ENCODE measurements at places on chromosomes 3 and 15. TPM values are rescaled to one million over a fixed set of nuclear protein-coding genes. Genes with fewer than 3 reads are reported as not detected.

The TOMM70 gene
- polyA plus RNA-seq, result 52.4 TPM

The CKMT1A gene
- polyA plus RNA-seq, result not detected

The IL5RA gene
- polyA plus RNA-seq, result not detected

The DNAJC19 gene
- polyA plus RNA-seq, result 33.4 TPM

The SLC2A2 gene
- not detected for polyA plus RNA-seq

The MEIS2 gene
- 7.7 TPM for polyA plus RNA-seq

The TRIM42 gene
- polyA plus RNA-seq, result not detected

The COLQ gene
- 17.8 TPM for polyA plus RNA-seq

The MYZAP gene
- 2.7 TPM for polyA plus RNA-seq

The DPPA2 gene
- not detected for polyA plus RNA-seq

The PIAS1 gene
- polyA plus RNA-seq, result 30.0 TPM

DNA sequence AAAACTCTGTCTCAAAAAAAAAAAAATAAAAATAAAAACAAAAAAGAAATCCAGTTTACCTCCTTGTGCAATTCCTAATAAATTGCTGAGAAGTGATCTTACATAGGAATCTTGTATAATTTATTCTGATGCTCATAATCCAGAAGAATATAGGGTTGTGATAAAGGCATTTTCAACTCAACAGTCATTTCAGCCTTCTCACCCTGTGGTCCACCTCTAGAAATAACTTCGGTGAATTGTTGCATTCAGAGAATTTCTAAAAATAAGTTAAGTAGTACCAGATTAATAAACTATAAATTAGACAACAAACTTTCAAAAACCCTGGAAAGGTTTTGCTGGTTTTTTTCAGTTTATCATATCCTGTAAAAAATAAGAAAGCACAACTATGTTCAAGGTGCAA lies 20.2 kb downstream of the RAF1 start:
- no peak for DNase-seq

DNA sequence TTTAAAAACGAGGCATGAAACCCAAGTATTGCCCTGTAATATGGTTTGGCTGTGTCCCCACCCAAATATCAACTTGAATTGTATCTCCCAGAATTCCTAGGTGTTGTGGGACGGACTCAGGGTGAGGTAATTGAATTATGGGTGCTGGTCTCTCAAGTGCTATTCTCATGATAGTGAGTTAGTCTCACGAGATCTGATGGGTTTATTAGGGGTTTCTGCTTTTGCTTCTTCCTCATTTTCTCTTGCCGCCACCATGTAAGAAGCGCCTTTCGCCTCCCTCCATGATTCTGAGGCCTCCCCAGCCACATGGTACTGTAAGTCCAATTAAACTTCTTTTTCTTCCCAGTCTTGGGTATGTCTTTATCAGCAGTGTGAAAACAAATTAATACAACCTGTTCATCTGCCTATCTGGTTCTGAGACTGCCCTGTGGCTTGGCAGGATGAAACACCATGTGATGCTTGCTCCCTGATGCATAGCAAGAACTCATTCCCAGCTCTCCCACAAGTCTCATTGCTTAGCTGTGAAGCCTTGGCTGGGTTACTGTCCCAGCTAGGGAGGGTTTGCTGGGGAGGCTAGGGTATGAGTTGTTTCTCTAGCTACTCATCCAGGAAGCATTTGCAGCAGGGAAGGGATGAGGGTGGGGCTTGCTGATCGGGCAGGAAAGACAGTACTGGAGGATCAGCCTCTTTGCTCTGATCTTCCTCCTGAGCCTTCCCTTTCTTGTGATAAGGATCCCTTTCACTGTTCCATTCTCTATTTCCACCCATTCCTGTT lies 3.7 kb upstream of the SQOR start:
- DNase-seq, result no peak

GRCh38 chr3:149621218-149622005 lies 36.4 kb downstream of the WWTR1 start:
- no peak for DNase-seq

GRCh38 chr3:15217841-15218267 lies 11.8 kb downstream of the CAPN7 start:
- DNase-seq, result no peak

DNA sequence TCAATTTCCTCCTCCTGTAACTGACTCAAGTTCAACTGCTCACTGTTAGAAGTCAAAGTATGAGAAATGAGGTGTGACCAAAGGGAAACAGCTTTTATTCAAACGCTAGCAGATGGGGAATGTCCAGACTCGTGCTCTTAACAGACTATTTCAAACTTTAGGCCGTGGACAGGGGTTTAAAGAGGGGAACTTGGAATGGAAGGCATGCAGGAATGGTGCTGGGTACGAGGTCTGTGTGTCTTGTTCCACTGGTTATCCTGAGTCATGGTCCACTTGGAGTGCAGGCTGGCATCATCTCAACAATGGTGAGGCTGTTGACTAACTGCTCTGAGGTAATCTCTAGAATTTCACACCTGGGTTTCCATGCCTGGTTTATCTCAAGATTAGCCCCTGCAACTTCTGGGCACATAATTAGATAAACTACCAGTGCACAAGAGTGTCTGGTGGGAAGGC lies 22.9 kb upstream of the DNAAF4 start:
- no peak for DNase-seq

- no peak for DNase-seq
Observed at GRCh38 chr3:25744470-25744869, 38.8 kb downstream of the NGLY1 start.

DNA sequence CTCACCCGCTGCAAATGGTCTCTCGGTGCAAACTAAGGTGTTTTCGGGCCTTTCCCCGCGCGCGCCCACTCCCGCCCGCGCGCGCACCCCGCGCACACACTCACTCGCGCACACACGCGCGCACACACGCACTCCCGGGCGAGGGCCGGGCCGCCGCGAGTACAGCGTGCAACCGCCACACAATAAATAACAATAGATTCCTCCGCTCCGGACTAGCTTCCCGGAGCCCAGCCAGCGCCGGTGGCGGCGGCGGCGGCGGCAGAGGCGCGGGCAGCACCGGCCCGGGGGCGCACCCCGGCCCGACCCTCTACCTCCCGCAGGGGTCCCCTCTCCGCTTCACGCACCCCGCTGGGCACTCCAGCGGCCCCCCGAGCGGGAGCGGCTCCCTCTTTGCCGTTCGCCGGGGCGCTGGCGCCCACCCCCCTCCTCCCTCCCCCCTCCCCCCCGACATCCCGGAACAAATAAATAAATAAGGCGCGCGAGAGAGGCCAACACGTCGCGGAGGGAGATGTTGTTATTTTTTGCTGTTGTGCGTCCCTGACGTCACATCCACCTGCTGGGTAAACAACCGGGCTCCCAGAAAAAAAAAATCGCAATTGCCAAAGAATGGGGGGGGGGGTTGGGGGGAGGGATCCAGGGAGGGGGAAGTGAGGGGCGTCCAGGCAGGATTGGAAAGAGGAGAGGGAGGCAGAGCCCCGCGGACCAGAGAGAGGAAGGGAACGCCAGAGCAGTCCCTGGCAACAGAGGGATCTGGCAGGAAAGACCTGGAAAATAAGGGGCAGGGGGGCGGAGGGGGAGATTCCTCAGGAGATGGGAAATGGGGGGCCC lies at the start of gene FOXP1:
Gene FOXP1, minus strand, starts transcription at position 163 of the 828 bp plus-strand sequence. CDS start 385,347 bp downstream, outside the sequence.
- DNase-seq, result peak; percentile 82

GRCh38 chr3:63343674-63344073 lies 65.6 kb downstream of the SYNPR start:
- peak; percentile 76 for DNase-seq

DNA sequence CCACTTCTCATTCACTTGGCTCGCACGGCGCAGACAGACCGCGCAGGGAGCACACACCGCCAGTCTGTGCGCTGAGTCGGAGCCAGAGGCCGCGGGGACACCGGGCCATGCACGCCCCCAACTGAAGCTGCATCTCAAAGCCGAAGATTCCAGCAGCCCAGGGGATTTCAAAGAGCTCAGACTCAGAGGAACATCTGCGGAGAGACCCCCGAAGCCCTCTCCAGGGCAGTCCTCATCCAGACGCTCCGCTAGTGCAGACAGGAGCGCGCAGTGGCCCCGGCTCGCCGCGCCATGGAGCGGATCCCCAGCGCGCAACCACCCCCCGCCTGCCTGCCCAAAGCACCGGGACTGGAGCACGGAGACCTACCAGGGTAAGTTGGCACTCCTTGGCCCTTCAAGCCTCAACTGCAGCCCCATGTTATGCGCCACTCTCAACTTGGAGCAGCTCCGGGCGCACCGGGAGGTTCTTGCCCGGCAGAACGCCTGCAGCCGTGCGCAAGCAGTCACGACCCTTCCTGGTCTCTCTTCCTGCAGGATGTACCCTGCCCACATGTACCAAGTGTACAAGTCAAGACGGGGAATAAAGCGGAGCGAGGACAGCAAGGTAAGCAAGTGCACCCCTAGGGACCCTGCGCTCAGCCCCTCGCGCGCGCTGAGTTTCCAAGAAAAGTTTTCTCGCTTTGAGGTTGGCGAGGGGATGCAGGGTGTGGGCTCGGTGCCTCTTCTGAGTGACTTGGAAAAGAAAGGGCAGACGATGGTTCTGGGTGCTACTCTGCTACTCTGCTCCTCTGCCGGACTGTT lies at the start of gene BHLHE40:
Gene BHLHE40, plus strand, starts transcription at position 10 of the 801 bp plus-strand sequence. Its CDS starts 282 bp downstream, at position 292.
- no peak for DNase-seq

DNA sequence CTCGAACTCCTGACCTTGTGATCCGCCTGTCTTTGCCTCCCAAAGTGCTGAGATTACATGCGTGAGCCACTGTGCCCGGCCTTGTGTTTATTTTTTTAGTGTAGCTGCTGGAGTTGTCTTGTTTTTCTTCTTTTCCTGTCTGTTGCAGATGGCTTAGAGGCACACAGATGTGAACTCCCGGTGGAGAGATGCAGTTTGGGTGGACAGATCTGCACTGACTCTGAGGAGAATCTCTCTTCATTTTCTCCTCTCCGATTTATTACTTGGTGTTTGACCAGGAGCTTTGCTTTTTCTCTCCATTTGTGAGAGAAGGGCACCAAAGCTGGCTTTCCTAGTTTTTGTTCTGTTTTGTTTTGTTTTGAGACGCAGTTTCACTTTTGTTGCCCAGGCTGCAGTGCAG lies 62.7 kb downstream of the USP13 start:
- no peak for DNase-seq

GRCh38 chr3:13513913-13514517 lies 33.9 kb downstream of the HDAC11 start:
- DNase-seq, result no peak

- DNase-seq, result no peak
Observed at GRCh38 chr3:37521429-37521828, 340.3 kb upstream of the CTDSPL start.

DNA sequence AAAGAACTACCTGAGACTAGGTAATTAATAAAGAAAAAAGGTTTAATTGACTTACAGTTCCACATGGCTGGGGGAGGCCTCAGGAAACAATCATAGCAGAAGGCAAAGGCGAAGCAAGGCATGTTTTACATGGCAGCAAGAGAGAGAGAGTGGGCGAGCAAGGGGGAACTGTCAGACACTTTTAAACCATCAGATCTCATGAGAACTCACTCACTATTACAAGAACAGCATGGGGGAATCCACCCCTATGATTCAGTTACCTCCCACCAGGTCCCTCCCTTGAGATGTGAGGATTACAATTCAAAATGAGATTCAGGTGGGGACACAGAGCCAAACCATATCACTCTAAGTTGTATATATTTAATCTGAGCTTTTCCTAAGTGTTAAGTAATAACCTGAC lies 79.0 kb upstream of the MLF1 start:
- DNase-seq, result no peak

- no peak for DNase-seq
Observed at GRCh38 chr3:14536837-14537589, 3.1 kb downstream of the GRIP2 start.

- no peak for DNase-seq
Observed at GRCh38 chr15:94196531-94196930, 34.8 kb upstream of the MCTP2 start.

DNA sequence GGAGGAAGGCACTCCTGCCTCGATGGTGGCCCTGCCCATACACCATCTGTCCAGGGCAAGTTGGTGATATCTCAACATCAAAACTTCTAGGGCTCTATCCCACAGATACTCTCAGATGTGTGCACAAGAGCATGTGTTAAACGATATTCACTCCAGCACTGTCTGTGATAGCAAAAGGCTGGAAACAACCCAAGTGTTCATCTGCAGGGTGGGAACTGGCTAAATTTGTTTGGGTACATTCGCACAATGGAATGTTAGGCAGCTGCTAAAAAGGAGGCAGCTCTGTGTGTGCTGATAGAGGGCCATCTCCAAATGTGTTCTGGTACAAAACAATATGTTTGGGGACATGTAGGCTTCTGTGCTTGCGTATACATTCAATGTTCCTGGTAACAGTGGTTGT lies 19.8 kb downstream of the IGDCC4 start:
- DNase-seq, result no peak

- DNase-seq, result peak; percentile 71
Observed at GRCh38 chr3:50267280-50267913, 1.6 kb upstream of the SEMA3B start.

DNA sequence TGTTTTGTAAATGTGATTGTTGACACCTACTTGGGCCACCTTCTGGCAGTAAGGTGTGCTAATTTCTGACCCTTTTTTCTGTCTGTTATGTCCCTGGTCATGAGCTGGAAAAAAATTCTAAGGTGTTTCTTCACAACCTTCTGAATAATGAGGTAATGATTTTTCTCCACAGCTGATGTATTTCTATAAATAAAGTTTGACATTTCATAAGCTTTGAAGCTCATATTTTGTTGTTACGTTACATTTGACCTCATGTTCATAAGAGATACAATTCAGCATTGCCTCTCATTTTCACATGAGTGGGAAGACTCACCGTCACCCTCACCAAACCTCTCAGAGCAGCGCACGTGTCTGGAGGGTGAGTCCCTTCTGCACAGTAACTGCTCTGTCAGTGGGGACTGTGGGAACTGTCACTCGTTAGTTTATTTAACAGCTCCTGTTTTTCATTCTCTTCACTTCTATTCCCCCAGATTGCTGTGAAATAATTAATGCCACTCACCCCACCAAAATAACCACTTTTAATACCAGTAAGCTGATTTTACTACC lies 140.9 kb downstream of the PLCL2 start:
- no peak for DNase-seq

- no peak for DNase-seq
Observed at GRCh38 chr3:129039271-129040038, 21.1 kb upstream of the GP9 start.

- no peak for DNase-seq
Observed at GRCh38 chr15:60444289-60444912, 34.5 kb downstream of the ICE2 start.

GRCh38 chr3:106257172-106257571 lies 388.4 kb upstream of the CBLB start:
- DNase-seq, result no peak

GRCh38 chr3:40167958-40168357 lies 141.5 kb upstream of the EIF1B start:
- no peak for DNase-seq

- DNase-seq, result no peak
Observed at GRCh38 chr3:111787556-111788463, 71.3 kb upstream of the PHLDB2 start.

- no peak for DNase-seq
Observed at GRCh38 chr3:192825216-192825615, 92.4 kb downstream of the MB21D2 start.

DNA sequence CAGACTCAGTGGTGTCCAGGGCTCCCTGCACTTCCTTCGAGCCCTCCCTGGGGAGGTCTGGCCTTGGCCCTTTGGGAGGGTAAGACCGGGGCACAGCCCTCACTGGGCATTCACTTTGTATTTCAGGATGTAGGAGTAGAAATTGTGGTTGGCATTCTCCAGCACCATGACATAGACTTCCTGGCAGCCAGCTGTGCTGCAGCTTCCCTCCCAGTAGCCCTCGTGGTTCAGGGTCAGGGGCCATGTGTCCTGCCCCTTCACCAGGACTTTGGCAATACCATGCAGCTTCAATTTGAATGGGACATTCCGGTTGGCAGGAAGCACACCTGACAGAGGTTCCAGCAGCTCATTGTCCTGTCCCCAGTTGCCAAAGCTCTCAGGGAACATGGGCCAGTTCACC lies 47.3 kb downstream of the KY start:
- DNase-seq, result no peak
